Kidney epithelial cell (primary cell): ENCODE measurements at places on chromosomes 12 and 14. TPM values are rescaled to one million over a fixed set of nuclear protein-coding genes. Genes with fewer than 3 reads are reported as not detected.
A peak's percentile ranks its signal among the peaks of the same experiment; 100 is the strongest.

DNA sequence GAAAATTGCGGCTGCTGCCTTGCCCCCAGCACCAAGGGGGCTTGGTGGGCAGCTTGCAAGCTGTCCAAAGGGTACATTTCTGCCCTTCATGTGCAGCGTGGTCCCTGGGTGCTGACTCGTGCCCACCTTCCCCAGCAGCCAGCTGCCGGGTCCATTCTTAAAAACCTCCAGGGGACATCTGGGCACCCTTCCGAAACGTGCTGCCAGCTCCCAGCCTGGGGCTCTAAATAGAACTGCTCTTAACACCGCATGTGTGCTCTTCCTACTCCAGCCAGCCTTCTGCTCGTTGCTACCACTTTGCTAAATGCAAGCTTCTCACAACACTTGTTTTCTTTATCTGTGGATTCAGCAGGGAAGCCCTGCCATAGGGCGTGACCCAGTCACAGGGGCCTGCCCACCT is 66.0 kb downstream of the RIMBP2 start:
- no peak for DNase-seq

- DNase-seq, result no peak
These were observed 154.2 kb downstream of the APAF1 start for GRCh38 chr12:98799146-98799810.

DNA sequence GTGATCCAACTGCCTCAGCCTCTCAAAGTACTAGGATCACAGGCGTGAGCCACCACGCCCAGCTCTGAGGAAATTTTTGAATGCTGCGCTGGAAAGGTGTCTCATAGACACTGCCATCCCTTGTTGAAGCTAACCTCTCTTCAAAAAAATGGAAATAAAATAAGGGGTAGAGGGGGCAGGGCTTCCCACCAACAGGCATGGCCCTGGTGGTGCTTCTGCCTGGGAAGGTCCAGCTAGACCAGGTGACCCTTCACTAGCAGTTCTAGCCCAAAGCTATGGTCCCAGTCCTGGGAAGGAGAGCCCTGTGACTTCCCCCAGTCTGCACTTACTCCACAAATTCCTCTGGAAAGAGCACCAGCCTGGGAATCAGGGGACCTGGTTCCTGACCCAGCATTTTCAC is 45.7 kb upstream of the TSPAN11 start:
- no peak for DNase-seq

DNA sequence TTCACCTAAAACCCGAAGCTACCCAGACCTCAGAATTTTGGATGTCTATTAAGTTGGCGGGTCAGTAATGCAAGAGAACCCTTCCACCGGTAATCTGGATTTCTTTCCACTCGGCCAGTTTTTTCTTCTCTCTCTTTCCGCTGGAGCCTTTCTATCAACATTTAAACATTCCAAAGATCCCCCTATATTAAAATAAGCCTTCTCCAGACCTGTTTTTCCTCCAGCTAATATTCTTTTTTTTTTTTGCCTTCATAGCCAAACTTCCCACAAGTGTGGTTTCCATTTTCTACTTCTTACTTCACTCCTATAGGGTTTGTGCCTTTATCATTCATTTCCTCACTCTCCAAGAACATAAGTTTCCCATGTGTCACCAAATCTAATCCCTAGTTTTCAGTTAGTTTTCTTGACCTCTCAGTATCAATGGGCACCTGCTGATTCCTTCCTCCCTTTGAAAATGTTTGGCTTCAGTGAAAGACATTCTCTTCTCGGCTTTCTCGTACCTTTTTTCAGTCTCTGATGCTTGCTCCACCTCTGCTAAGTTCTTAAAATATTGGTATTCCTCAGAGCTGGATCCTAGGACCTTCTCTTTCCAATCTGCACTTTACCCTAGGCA is 583 bp upstream of the SDR39U1 start:
- no peak for DNase-seq

GRCh38 chr14:104339361-104339760 is 201.0 kb downstream of the KIF26A start:
- no peak for DNase-seq

GRCh38 chr12:85920324-85920947 is 46.3 kb downstream of the NTS start:
- no peak for DNase-seq

DNA sequence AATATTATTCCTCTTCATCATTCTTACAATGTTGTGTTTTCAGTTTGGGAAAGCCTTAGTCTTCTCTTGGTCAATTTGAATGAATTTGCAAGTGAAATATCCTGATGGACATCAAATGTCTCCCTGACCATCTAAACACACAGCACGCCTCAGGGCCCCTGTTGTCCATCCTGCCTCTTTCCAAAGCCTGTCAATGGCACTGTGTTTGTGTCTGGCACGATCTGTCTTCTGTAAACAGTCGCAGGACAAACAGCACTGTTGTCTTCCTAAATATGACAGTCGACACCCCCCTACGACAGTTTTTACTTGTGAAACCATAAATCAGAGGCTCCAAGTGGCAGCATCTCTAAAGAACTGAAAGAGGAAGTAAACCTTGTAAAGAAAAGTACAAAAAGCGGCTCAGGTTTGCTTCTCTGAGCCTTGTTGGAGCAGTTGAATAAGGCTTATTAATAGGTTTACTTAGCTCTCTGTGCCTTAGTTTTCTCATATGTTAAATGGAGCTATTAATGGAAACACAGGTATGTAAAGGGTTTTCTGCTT is 285.8 kb downstream of the NRXN3 start:
- DNase-seq, result no peak

GRCh38 chr14:105908481-105908911 is 382.1 kb downstream of the TMEM121 start:
- no peak for DNase-seq

GRCh38 chr12:15597125-15597830 is 191.9 kb downstream of the EPS8 start:
- no peak for DNase-seq

DNA sequence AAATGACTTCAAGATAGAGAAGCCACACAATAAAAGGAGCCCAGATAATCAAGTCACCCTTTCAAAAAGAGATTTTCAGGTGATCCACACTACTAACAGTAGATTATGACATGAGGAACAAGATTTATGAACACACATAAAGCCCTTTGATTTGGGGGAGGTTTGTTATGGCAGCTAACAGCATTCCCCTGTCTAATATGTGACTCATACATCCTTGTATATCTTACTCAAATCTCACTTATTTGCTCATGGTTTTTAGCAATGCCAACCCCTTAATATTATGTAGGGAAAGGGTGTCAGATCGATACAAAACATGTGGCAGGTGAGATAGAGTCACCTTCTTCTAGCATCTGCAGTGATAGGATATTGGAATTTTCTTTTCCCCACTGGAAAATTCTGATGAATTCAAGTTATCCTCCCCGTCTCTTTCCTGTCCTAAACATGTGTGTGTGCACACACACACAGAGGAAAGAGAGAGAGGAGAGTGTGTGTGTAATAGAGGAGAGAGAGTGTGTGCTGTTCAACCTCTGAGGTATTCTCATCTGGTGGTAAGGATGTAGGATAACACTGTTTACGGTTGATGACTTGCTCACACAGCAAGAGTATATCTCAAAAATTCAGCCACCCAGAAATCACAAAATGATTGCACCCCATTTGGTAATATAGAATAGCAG is 319.9 kb downstream of the KCNC2 start:
- peak; percentile 31 for DNase-seq

GRCh38 chr12:96881608-96882007 is 25.4 kb upstream of the NEDD1 start:
- DNase-seq, result no peak

- DNase-seq, result no peak
These were observed 15.7 kb upstream of the SLC6A12 start for GRCh38 chr12:229441-230191.

DNA sequence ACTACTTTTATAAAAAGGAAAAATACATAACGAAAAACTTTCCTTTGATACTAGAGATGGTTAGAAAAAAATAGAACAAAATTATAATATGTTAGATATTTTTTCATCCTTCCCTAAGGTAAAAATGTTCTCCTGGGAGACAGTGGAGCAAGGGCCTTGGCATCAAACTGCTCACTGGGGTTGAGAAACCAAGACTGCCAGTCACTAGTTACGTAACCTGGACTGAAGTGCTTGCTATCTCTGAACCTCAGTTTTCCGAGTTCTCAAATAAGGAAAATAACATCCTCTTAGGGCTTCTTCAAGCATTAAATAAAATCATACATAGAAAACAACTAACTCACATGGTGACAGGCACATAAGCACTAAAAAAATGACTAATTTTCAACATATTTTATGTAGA is 48.2 kb upstream of the FRMD6 start:
- DNase-seq, result no peak

DNA sequence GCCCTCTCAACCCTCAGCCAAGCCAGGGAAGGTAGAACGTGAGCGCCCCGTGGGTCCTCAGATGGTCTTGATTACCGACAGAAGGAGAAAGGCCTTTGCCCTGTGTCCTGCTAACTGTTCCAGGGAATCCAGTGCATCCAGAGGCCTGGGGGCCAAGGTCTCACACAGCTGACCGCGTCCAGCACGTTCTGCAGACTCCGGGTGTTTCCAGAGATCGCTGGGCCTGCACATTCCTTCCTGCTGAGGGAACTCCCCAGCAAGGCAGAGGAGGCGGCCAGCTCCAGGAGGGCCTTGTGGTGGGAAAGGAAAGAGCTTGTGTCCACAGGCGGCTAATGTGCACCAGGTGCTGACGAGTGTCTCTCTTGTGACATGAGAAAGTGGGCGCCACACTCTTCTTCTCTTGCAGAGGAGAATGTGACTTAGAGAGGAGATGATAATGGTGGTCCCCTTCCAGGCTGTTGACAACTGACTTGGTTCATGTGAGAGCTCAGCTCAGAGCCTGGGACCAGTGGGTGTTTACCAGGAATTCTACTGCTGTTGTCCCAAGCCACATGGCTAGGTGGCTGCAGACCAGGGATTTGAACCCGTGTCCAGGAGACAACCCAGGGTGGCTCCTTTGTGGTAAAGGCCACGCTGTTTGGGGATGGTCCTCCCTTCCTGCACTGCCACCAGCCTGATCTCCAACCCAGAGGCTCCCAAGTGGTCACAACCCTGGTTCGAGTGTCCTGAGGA is 46.8 kb upstream of the DLK1 start:
- peak; percentile 45 for DNase-seq

GRCh38 chr14:21039585-21040369 is 2.4 kb upstream of the RNASE7 start:
- no peak for DNase-seq

- no peak for DNase-seq
These were observed 604.9 kb downstream of the MED13L start for GRCh38 chr12:115672506-115673080.

DNA sequence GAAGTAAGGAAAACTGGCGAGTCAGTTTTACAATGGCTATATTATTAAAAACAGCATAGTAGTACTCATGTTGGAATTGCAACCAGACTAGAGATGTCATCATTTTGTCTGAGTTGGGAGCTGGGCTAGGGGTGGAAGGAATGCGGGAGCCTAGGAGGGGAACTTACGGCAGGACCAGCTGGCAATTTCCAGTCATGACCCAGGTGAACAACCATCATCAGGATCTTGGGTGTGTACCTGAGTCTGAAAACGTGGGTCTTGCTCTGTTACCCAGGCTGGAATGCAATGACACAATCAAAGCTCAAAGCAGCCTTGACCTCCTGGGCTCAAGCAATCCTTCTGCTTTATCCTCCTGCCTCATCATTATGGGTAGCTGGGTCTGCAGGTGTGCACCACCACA is 50.9 kb downstream of the ALG10B start:
- DNase-seq, result no peak

GRCh38 chr14:24298892-24299254 is 707 bp downstream of the DHRS1 start:
- DNase-seq, result peak; percentile 48

- DNase-seq, result no peak
These were observed 10.3 kb downstream of the ZNF605 start for GRCh38 chr12:132945806-132946205.

DNA sequence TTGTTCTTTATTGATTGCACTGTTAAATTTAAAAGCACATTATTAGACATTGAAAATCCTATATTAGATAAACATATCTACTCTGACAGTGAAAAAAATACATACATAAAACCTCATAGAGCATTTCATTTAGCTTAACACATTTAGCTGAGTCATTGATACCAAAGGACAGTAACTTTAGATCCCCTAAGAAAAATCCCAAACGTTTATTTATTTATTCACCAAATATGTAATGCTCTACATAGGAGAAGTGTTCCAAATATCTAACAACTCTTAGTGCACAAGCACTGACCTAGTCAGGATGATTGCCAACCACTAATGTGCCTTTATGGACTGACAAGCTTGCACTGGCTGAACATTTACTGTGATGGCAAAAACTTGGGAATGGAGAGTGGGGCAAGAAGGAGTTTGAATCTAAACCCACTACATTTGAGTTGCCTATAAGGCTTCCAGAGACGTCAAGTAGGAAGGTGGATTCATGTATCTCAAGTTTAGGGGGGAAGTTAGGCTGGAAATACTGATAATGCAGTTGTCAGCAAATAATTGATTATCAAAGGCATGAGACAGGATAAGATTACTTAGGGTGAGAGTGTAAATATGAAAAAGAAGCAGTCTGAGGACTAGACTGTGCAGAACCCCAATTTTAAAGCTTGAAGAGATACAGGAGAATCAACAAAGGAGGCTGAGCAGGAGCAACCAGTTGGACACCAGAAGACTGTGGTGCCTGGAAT is 156.4 kb downstream of the PLCZ1 start:
- no peak for DNase-seq

DNA sequence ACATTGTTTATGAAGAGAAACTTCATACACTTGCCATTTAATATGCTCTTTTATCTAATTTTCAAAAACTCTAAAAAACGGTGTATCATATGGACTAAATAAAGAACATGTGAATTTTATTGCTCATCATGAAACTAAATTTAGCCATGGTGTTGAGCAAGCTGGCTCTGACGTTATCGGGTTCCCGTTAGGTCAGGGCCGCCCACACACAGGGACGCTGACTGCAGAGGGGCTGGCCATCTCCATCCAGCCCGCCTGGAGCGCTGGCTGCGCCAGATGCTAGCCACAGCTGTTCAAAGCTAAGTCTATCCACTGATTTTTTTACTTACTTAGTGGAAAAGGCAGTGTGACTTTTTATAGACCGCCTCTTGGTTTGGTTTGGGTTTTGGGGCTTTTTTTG is 36.5 kb upstream of the DYNC1H1 start:
- peak; percentile 26 for DNase-seq

CCDC77 gene
- 10.4 and 18.5 TPM in 2 replicates for total RNA-seq

KRT2 gene
- not detected in 2 replicates for total RNA-seq

FAM90A1 gene
- total RNA-seq, result 0.63 and 1.1 TPM in 2 replicates

JPH4 gene
- 1.0 and 1.1 TPM in 2 replicates for total RNA-seq

SDS gene
- not detected in 2 replicates for total RNA-seq

PMEL gene
- total RNA-seq, result 0.96 and 1.1 TPM in 2 replicates

NINJ2 gene
- total RNA-seq, result not detected in 2 replicates

GPR137C gene
- 0.46 and 1.3 TPM in 2 replicates for total RNA-seq

REM2 gene
- total RNA-seq, result 0.48 and 1.2 TPM in 2 replicates

SLC25A21 gene
- 2.1 and 51.1 TPM in 2 replicates for total RNA-seq

RAD52 gene
- total RNA-seq, result 7.1 and 17.5 TPM in 2 replicates

CD27 gene
- total RNA-seq, result not detected in 2 replicates

SYCP3 gene
- total RNA-seq, result 0.07 TPM in 1 of 2 replicates, not detected in the other

TMCC3 gene
- 22.8 and 24.1 TPM in 2 replicates for total RNA-seq

OTUB2 gene
- total RNA-seq, result 6.4 and 8.3 TPM in 2 replicates

SIX6 gene
- total RNA-seq, result not detected in 2 replicates

CACNA1C gene
- total RNA-seq, result 0.55 and 1.3 TPM in 2 replicates

ARPC3 gene
- total RNA-seq, result 796 and 823 TPM in 2 replicates

PDZRN4 gene
- total RNA-seq, result 0.07 TPM in 1 of 2 replicates, not detected in the other

COL2A1 gene
- 1.7 and 3.8 TPM in 2 replicates for total RNA-seq

CLEC7A gene
- 0.07 and 0.13 TPM in 2 replicates for total RNA-seq
